Stimulated activated CD4-positive, alpha-beta T cell treated with anti-CD3 and anti-CD28 coated beads, Interleukin-4, amount 100 ng/mL, for 4 hours (primary cell): ENCODE measurements at places on chromosomes 3 and 15.
A peak's percentile ranks its signal among the peaks of the same experiment; 100 is the strongest.

GRCh38 chr3:52291508-52292181 lies 4.0 kb downstream of the GLYCTK start:
- peak; percentile 31 for DNase-seq

- no peak for DNase-seq
Measured at GRCh38 chr3:9911863-9912262, 5.0 kb upstream of the IL17RC start.

DNA sequence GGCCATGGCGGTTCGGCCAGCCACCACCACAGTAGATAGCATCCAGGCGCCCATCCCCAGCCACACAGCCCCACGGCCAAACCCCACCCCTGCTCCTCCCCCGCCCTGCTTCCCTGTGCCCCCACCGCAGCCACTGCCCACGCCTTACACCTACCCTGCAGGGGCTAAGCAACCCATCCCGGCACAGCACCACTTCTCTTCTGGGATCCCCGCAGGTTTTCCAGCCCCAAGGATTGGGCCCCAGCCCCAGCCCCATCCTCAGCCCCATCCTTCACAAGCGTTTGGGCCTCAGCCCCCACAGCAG lies 29.5 kb downstream of the PTPN23 start:
- no peak for DNase-seq

DNA sequence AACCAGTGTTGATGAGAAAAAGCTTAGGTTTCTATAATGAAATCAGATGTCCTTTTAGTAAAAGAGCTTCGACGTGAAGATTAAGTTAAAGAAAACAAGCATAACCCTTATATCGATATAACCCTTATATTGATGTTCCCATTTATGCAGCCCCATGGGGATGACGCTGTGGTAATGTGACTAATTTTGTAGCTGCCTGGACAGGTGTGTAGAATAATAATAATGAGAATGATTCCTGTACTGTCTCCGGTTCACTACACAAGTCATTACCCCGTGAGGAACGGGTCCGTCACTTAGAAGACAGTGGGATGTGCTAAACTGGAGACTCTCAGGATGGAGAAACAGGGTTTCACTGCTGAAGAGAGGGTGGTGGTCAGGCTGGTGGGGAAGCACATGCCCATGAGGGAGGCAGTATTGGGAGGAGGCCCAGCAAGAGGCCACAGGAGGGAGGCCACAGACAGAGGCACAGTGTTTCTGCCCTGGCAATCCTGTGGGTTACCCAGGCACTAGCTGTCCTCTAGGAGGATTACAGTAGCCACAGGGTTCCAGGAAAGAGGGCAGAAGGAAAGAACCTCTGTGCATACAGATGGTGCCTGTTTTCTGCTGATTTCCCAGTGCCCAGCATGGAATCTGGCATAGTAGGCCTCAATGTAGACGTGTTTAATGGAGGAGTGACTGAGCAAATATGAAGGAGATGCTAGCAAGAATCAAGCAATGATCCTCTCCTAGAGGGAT lies 191.1 kb upstream of the TSC22D2 start:
- no peak for DNase-seq

DNA sequence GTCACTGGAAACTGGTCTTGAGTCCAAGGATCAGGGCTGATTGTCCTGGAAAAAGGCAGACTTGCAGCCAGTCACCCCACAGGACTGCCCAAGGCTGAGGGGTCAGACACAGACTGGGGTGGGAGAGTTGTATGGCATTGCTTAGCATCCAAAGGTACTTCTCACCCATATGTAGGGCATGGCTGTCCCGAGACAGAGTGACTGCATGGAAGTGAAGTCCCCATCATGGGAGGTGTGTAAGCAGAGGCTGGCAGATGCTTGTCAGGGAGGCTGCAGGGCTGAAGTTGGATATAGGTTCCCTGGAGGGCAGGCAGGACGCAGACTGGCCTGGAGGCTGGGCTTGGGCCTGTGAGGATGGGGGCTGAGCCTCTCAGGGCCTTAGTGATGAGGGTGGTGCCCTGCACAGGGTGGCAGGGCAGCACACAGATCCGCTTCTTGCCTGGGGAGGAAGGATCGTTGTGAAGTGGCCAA lies 31.1 kb downstream of the PSTPIP1 start:
- DNase-seq: no peak

- DNase-seq: no peak
Measured at GRCh38 chr3:141112686-141113297, 61.6 kb downstream of the SPSB4 start.

- DNase-seq: no peak
Measured at GRCh38 chr3:129827765-129828164, 65.7 kb downstream of the TMCC1 start.

GRCh38 chr3:195195321-195196209 lies 75.4 kb downstream of the XXYLT1 start:
- no peak for DNase-seq

- DNase-seq: no peak
Measured at GRCh38 chr3:56101576-56101975, 366.7 kb downstream of the ERC2 start.

- no peak for DNase-seq
Measured at GRCh38 chr15:66964111-66964738, 101.2 kb upstream of the SMAD3 start.

DNA sequence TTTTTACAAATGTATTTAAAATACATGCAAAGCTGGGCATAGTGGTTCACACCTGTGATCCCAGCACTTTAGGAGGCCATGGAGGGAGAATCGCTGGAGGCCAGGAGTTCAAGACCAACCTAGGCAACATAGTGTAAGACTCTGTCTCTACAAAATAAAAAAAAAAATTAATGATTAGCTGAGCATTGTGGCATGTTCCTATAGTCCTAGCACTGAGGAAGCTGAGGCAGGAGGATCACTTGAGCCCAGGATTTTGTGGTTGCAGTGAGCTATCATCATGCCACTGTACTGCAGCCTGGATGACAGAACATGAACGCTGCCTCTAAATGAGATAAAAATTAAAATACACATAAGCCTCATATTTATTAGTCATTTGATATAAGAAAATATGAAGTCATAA lies 142.8 kb downstream of the TCF12 start:
- no peak for DNase-seq

GRCh38 chr3:195104340-195104739 lies 166.6 kb downstream of the XXYLT1 start:
- no peak for DNase-seq

GRCh38 chr3:46846624-46847542 lies 16.4 kb downstream of the MYL3 start:
- no peak for DNase-seq

- no peak for DNase-seq
Measured at GRCh38 chr3:195879416-195880036, 28.8 kb downstream of the TNK2 start.

DNA sequence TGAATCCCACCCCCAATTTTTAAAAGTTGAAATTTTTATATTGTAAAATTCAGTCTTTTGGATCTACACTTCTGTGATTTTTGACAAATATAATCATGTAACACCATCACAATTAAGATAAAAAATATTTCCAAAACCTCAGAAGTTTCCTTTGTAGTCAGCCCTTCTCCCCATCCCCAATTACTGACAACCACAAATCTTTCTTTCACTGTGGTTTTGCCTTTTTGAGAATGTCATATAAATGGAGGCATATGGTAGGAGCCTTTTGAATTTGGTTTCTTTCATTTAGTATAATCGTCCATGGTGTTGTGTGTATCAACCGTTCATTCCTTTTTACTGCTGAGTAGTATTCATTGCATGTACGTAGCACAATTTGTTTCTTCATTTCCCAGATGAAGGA lies 7.9 kb upstream of the CILP start:
- DNase-seq: no peak

DNA sequence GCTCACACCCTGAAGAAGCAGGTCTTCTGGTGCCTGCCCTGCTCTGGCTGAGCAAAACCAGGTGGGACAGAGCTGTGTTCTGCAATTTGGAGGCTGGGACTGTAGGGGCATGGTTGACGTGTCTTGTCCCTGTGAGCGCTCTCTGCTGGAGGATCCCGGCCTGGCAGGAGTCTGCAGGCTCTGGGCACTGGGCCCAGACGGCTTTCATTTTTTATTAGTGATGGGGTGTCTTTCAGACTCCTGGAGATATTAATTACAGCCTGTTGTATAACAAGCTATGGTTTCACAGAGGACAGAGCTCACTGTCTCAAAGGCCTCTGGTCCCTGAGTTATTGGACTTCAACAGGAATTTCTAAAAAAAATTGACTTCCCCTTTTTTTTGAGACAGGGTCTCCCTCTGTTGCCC lies 29.5 kb upstream of the ZNF710 start:
- DNase-seq: peak; percentile 23

- DNase-seq: no peak
Measured at GRCh38 chr3:123444023-123444422, 4.9 kb downstream of the ADCY5 start.

DNA sequence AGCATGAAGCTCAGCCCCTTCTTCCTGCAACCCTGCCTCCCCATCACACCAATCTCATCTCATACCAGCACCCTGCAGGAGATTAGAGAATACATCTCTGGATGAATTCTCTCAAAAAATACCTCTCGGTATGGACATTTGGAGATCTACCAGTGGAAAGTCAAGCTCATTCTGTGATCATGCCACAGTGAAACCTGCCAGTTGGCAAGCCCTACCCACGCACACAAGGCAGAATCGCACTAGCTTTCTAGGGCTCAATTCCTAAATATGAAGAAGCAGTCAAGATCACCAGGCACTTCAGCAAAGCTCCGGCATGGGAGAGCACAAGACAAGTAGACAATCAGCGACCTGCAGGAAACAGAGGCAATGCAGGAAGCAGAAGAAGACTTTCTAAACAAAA lies 221.2 kb downstream of the NTRK3 start:
- DNase-seq: no peak

DNA sequence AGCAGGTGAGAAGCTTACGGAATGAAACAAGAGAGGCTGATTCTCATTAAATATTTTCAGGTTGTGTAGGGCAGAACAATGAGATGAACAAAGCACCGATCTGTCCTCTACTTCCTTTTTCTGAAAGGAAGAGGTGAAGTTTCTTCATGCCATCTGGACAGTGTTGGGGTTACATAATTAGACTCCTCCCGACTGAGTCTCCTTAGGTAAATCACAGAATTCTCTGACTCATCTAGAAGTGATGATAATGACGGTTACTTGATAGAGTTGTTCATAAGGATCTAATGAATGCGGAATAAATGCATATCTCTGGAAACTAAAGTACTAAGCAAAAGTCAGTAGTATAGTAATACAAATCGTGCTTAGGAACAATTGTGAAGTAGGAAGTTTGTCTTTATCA lies 21.2 kb downstream of the CRTC3 start:
- DNase-seq: no peak

GRCh38 chr3:189744235-189744634 lies 113.0 kb downstream of the TP63 start:
- no peak for DNase-seq

GRCh38 chr3:127375151-127375930 lies 87.5 kb upstream of the PRR20G start:
- no peak for DNase-seq

DNA sequence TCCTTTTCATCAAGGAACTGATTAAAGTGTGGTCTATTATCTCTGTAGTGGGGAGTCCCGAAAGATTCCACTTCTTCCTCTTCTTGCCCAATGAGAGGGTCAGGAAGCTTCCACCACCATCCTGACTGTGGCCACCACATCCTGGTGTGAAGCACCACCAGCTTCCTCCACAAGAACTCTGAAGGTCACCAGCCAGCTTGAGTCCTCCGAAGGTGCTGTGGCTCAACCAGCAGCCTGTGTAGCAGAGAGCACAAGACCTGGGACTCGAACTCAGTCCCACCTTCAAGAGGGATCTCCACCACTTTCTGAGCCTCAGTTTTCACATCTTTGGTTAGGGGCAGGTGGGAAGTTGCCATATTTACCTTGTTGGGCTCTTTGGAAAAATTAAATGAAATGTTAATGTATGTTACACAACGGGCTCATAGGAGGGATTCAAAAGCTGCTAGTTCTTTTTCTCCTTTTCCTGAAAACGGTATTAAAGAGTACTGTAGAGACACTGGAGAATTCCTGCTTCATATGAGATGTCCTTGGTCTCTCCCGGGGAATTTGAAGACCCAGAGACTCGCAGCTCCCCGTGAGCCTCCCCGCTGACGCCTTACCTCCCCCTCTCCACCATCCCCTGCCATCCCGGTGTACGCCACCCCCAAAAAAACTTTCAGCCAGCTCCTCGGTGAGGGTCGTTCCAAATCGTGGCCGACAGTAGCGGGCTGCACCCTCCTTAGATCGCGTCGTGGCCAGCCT lies 816 bp upstream of the ACAN start:
- no peak for DNase-seq

- DNase-seq: no peak
Measured at GRCh38 chr3:18891641-18892040, 256.7 kb upstream of the KCNH8 start.

- no peak for DNase-seq
Measured at GRCh38 chr3:42056840-42057239, 34.3 kb upstream of the TRAK1 start.

GRCh38 chr15:48451241-48451640 lies 120.0 kb downstream of the DUT start:
- DNase-seq: no peak

DNA sequence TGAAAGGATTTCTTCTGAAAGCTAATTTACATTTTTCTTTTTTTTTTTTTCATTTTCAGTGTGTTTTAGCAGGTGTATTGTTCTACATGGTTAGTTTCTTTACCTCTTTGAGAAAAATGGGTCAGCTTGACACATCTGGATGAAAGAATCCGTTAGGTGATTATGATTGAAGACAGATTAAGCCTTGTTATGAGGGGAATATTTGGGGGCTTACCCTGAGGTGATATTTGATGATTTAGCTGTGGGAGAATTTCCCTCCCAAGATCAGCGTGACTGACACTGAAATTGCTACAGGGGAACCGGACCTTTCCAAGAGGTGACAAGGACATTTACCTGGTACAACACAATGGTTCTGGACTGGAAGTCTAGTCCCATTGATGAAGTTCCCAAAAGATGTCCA lies 147.5 kb downstream of the NFKBIZ start:
- DNase-seq: no peak

- no peak for DNase-seq
Measured at GRCh38 chr15:40445421-40445922, 4.7 kb downstream of the BAHD1 start.

- no peak for DNase-seq
Measured at GRCh38 chr3:53144862-53145712, 14.9 kb upstream of the RFT1 start.

- DNase-seq: no peak
Measured at GRCh38 chr15:89052474-89052873, 35.8 kb upstream of the ABHD2 start.

DNA sequence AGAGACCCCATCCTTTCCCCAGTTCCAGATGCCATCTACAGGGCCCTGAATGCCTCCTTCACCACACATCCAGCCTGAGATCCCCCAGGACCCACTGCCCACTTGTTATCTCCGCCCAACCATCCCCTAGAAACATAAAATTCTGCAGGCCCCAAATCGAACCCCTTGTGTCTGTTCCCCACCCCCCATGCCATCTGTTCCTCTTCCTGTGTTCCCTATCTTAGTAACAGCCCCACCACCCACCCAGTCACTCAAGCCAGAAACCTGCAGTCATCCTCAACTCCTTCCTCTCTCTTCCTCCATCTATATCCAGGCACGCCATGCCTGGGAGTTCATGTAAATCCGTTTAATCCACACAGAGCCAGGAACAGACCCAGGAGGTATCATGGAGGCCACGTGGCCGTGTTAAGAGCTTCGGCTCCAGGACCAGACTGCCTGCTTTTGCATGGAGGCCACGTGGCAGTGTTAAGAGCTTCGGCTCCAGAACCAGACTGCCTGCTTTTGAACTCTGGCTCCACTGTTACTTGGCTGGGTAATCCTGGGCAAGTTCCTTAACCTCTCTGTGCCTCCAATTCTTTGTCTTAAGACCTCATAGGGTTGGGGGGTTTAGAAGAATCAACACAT lies 4.8 kb downstream of the CSRNP1 start:
- no peak for DNase-seq

GRCh38 chr15:50774450-50774849 lies 8.9 kb upstream of the SPPL2A start:
- DNase-seq: no peak

- no peak for DNase-seq
Measured at GRCh38 chr3:159366476-159366875, 564.6 kb downstream of the MFSD1 start.
